ENCODE measurements at places on chromosomes 16 and 17.

DNA sequence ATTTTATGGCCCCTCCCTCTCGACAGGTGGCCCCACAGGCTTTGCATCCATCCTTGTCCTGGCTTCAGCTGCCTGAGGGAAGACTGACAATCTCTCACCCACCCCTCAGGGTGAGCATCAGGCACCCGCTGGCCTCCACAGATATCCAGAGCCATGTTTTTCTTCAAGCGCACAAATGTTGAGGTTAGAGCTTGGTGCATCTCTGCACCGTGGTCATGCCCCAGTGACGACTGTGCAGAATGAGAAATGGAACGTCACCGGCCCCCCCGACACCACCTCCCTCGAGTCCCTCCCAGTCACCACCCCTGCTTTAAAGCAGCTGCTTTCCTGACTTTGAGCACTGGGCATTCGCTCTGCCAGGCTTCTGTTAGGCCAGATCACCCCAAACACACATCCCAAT, 19.8 kb upstream of the TIMP2 start:
- DNase-seq: no peak

- DNase-seq: no peak
Observed at GRCh38 chr16:10086620-10087019, 95.6 kb downstream of the GRIN2A start.

DNA sequence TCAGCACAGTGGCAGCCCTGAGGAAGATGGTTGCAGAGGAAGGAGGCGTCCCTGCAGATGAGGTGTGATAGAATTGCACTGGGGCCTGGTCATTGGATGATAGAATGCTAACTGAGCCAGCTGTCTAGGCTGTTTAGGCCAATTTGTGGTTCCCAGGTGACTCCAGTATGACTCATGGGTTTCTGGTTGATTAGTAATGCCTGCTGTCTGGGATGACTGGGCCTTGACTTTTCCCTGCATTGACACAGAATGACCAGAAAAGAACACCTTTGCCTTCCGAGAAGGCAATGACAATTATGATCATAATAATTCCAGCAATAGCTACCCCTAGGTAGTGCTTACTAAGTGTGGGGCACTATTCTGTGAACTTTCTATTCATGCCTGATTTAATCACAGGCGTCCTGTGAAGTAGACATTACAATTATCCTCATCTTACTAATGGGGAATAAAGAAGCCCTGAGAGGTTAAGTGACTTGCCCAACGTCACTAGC, 31.5 kb downstream of the USP43 start:
- no peak for DNase-seq

- DNase-seq: no peak
Observed at GRCh38 chr16:67652578-67653127, 7.4 kb downstream of the ACD start.

GRCh38 chr17:72139212-72139611, 18.4 kb downstream of the SOX9 start:
- no peak for DNase-seq

- DNase-seq: no peak
Observed at GRCh38 chr17:50196826-50197225, 4.6 kb downstream of the COL1A1 start.

- no peak for DNase-seq
Observed at GRCh38 chr16:81646561-81646960, 132.5 kb upstream of the PLCG2 start.

DNA sequence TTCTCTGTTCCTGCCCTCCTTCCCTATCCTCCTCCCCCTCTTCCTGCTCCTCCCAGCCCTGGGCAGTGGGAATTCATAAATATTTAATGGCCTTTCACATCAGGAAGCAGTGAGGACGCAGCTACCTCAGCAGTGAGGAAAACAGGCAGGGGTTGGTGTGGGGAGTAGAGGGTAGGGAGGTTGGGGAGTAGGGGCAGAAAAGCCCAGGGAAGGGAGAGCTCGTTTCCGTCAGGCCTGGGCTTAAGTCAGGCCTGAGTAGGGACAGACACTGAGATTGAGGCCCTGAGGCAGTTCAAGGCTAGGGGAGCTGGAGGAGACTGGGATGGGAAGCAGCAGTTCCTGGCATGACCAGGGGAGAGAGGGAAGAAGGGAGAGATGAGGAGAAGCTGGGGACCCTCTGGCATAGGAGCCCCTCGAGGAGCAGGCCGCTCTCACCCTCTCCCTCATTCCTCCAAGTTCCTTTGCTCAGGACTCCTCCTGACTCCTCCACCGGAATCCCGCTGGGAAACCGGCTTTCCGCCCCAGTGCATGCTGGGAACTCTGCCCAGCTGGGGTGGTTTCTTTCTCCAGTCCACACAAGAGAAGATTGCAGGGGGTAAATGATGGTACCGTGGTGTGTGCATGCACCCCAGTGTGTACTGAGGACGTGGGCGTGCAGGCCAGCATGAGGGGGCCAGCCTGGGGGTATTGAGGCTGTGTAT, 6.2 kb downstream of the SAMD14 start:
- no peak for DNase-seq

DNA sequence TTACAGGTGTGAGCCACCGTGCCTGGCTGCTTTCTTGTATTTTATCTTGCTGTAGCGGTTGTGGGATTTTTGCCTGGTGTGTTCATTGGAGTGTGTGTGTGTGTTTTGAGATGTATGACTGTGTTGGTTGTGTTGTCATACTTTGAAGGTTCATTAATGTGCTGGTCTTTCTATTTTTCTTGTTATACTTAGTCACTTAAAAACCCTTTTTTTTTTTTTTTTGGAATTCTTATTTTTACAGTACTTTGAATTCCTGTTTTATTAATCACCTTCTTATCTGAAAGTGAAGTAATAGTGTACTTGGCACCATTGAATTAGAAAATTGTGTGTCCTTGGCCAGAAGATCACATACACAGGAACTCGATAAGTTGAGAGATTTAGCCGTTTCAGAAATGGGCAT, 30.2 kb downstream of the TENT4B start:
- no peak for DNase-seq

All from effector memory CD4-positive, alpha-beta T cell (primary cell).